ENCODE measurements at places on chromosomes 6 and 20.

- DNase-seq = no peak
Observed at GRCh38 chr6:162702446-162702845, 25.1 kb downstream of the PRKN start.

DNA sequence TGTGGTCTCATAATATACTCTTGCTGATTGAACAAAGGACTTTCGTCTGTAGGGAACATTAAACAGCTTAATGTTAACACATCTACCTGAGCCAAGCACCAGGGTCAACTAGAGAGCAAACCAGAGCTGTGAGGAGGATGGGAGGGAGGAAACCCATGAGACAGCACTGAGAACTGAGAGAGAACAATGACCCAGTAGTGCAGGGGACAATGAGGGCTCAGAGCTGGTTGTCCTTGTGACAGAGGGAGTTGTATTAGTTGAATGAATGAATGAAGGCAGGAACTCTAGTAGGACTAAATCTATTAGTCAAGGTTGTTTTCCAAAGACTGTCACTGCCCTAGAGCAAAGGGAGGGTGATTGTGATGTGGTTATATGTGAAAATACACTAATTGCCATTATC lies 28.2 kb upstream of the GSTA4 start:
- no peak for DNase-seq

- DNase-seq = peak; percentile 23
Observed at GRCh38 chr6:126955621-126956020, 162.8 kb upstream of the RSPO3 start.

- DNase-seq = peak; percentile 87
Observed at GRCh38 chr6:155174576-155175211, 89.1 kb upstream of the CLDN20 start.

GRCh38 chr20:4299773-4300172 lies 284.4 kb upstream of the RNF24 start:
- DNase-seq = peak; percentile 36

DNA sequence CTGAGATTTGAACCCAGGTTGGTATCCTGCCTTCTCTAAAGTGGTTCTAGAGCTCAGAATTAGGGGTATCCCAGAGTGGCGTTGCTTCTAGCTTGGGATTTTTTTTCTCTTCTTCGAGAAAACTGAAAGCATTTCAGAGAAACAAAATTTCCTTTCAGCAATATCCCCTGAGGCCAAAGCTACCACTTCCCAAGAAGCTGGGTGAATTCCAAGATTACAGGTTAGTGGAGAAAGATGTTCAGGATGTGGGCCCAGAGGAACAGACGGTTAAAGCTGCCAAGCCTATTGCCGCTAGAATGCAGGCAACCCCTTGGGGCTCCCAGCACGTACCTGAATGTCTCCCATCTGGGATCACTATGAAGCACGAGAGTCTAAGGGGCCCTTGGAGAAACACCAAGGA lies 134.1 kb downstream of the FOXO3 start:
- DNase-seq = no peak

GRCh38 chr6:142898927-142899895 lies 45.8 kb downstream of the HIVEP2 start:
- no peak for DNase-seq

DNA sequence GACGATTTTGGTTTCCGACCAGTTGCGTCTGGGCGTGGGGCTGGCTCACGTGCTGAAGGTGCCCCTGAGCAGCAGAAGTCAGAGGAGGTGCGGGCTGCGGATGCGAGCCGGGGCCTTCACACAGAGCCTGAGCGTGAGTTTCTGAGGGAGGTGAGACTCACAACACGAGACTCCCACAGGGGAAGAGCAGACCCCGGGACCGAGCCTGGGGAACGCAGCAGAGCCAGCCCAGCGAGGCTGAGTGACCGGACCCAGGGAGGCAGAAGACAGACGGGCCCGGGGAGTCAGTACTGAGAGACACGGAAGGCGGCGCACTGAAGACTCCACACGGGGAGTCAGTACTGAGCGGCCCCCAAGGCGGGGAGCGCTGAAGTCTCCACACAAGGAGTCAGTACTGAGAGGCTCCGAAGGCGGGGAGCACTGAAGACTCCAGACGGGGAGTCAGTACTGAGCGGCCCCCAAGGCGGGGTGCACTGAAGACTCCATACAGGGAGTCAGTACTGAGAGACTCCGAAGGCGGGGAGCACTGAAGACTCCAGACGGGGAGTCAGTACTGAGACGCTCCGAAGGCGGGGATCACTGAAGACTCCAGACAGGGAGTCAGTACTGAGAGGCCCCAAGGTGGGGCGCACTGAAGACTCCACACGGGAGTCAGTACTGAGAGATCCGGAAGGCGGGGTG lies 77.8 kb downstream of the DLL1 start:
- no peak for DNase-seq

- DNase-seq = no peak
Observed at GRCh38 chr6:42509765-42510164, 54.1 kb upstream of the UBR2 start.

DNA sequence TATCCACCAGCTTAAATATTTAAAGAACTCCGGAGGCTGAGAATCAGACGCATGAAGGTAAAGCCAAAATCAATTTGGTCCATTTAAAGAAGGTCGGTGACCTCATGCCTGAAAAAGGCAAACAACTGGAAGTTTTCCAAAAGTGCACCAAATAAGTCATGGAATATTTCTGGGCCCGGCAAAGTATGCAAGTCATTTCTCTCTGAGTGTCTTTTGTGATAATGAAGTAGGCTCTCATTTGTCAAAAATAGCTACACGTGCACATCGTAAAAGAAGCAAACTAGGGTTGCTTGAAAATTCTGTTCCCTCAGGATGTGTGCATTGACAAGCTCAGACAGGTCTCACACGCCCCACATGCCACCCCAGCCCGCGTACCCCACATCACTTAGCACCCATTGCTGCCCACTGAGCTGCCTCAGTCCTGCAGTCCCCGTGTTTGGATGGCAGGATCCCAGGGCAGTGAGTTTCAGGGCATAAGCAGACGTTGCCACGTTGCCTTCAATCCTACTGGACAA lies 20.5 kb upstream of the PYGB start:
- peak; percentile 83 for DNase-seq

- no peak for DNase-seq
Observed at GRCh38 chr6:120262354-120262753, 912.8 kb upstream of the MAN1A1 start.

DNA sequence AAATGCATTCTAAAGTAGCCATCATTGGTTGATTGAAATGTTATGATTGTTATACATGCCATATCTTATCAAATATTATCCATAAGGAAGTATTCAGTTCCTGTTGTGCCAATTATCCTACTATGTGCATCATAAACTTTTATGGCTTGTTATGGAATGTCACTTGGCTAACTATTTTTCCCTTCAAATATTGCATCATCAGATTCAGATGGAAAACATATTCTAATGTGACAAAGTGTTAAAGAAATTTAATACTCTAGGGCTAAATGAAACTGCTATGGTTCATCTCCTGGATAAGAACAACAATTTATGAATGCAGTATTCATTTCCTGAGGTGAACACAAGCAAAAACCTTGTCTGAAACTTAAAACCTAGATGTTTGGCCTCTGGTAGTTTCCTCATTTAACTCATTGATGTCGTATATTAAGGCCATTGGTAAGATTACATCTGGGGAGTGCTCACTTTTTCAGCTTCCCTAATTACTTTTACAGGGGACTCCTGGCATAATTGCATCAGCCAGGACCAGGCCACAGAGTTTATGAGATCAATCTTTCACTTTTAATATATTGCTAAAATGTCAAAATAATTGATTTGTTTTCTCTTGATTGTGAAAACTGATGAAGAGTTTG lies 134.9 kb upstream of the CEP162 start:
- DNase-seq = no peak

- no peak for DNase-seq
Observed at GRCh38 chr20:34536798-34537394, 20.7 kb downstream of the DYNLRB1 start.

- DNase-seq = no peak
Observed at GRCh38 chr20:24597051-24597450, 127.6 kb downstream of the SYNDIG1 start.

GRCh38 chr6:143155681-143156080 lies 95.0 kb downstream of the AIG1 start:
- no peak for DNase-seq

GRCh38 chr6:51788121-51788520 lies 299.3 kb downstream of the PKHD1 start:
- DNase-seq = no peak

- DNase-seq = no peak
Observed at GRCh38 chr6:40389254-40389653, 197.9 kb downstream of the LRFN2 start.

- DNase-seq = no peak
Observed at GRCh38 chr20:43559147-43559987, 540 bp downstream of the SGK2 start.

- no peak for DNase-seq
Observed at GRCh38 chr20:57159193-57159851, 107.1 kb downstream of the BMP7 start.

GRCh38 chr6:40550202-40551101 lies 36.7 kb downstream of the LRFN2 start:
- DNase-seq = peak; percentile 28

DNA sequence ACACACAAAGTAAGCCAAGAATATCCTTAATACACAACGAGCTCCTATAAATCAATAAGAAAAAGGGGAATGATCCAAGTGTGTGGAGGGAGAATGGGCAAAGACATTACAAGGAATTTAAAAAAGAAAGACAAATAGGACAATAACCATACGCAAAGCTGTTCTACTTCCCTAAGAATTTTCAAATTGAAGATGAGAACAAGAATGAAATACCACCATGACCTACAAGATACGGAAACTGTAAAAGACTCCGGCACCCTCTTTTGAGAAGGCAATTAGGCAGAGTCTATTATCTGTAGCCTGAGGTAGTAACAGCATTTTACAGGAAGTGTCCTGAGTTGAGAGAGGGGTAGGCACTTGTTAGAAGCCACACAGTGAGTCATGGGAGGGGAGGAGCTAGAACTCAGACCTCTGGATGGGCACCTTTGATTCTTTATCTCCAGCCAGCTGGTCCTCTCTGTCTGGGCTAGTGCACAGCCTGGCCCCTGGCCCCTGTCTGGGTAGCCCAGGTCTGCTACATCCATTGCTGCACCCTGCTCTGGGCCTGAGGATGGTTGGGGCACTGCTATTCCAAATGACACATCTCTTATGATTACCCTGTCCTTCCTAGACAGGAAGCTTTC lies 15.3 kb downstream of the RSPO4 start:
- DNase-seq = no peak

DNA sequence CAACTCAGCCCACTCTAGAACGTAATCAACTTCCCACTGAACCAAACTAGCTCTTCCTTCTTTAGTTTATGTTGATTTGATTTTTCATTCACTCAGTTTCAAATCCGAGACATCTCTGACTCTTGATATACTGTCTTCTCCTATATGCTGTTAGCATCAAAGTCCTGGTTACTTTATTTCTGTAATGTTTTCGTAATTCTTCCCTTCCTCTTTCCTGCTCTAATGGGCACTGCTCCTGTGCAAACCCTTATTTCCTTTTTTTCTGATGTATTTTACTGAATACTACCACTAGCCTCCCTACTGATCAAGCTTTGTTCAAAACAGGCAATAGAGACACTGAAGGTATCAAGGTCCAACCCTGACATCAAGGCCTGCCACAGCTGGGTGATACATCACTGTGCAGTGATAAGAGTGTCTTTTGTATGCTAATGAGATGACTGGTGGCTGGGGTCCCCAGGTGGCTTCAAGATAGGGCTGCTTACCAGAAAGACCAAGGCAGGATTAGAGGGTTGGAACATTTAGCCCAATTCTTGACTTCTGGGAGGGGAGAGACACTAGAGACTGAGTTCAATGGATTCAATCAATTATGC lies 95.2 kb downstream of the KIF13A start:
- no peak for DNase-seq

DNA sequence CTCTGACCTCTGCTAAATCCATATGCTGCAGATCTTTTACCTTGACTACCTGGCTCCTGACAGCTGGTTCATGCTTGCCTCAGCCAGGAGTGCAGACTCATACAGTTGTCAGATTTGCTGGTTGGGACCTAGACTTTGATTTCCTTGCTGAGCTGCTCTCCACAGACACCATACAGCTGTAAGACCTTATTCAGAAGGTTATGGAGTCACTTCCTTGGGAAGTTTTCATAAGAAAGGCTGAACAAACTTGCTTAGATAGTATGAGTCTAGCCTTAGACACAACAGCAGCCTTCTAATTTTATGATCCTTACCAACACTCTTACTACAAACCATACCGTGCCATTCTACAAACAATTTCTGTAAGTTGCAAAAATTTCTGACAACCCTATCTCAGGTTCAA lies 102.9 kb downstream of the EDN1 start:
- no peak for DNase-seq

DNA sequence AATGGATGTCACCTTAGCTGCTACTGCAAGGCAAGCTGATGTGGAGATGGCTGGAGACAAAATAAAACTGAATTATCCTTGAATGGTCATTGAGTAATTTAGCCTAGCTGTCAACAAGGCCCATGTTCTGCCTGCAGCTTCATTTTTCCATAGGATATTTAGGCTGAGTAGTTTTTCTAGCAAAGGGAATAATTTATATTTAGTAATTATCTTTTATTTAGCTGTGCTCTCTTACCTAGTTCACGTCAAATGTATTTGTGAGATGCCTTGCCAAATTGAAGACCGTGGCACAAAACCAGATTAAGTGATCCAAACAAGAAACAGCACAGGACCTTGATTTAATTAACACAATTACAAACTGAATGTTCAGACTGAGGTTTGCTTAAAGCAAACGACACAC lies 77.4 kb upstream of the CEP162 start:
- DNase-seq = no peak

- DNase-seq = no peak
Observed at GRCh38 chr6:137660296-137660731, 166.1 kb upstream of the OLIG3 start.

DNA sequence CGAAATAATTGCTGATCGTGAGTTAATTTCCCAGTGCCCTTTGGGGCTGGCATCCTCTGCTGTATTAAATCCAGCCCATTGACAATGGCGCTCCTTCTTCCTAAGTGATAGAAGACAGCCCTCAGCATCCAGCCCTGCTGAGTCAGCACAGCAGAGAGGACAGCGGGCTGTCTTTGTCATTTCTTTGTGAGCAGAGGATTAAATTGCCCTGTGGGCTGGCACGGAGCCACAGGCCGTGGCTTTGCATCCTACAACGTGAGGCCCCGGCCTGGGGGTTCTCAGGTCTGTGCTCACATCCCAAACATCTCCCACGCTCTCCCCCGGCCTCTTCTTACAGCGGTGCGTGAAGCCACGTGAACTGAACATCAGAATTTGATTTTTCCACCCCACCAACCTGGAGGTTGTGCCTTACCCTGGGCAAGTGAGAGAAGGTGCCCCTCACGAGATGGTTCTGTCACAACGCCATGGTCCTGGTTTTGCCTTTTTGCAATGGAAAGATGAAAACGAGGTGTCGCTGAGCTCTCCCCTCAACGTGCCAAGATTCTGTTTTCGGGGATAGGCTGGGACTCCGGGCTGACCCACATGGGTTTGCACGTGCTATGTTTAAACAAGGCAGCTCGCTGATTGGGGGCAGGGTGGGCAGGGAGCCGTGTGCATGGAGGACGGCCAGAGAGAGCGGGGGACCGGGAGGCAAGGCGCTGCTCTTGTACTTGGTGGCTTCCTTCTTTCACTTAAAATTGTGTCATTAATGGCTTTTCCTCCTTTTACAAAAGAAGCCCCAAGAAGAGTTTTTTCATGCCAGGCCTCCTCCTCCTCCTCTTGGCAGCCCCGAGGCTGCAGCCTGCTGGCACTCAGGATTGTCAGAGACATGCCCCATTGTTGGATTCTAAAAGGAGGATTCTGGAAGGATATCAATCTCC lies 19.5 kb downstream of the CDH4 start:
- peak; percentile 21 for DNase-seq

- DNase-seq = peak; percentile 48
Observed at GRCh38 chr6:127266892-127267645, 405 bp downstream of the RNF146 start.

- peak; percentile 92 for DNase-seq
Observed at GRCh38 chr6:134035823-134036296, 16.6 kb downstream of the SLC2A12 start.
